Small intestine (tissue), 16 donors: ENCODE measurements at places on chromosomes 3 and 15.

GRCh38 chr15:54282228-54282836 is 304.1 kb downstream of the UNC13C start:
- no peak for DNase-seq

DNA sequence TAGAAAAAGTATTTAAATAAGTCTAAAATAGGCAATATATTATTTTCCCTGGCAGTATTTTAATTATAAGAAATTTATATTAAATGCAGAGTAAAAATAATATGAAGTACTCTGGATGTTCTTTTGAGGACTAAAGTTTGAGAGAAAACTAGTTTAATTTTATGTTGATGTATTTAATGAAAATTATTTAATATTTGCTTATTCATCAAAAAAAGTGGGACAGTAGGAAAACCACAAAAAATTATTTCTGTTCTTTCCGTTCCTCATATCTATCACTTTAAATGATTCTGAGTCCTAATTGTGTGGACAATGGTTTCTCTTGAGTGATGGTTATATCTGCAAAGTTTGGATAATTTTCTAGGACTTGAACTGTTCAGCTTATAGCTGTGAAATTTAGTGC is 147.2 kb upstream of the TNIK start:
- no peak for DNase-seq

DNA sequence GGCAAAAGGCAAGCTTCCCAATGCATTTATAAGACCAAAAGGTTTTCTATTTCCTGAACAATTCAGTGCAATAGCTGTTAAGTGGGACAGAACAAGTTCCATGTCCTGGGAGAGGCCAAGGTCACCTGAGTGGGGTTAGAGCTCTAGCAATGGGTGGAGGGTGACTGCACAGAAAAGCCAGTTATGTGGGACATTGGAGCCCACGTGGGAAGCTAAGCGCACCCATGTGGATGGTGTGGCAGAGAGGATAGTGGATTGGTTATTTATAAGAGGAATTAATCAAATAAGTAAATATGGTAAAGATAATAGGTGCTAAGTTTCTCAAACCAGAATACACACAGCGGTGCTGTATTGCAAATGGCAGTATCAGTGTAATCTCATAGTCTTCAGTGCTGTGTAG is 6.3 kb downstream of the NSMCE3 start:
- DNase-seq = no peak

- DNase-seq = no peak
These were observed 8.8 kb upstream of the SEMA7A start for GRCh38 chr15:74442604-74443003.

DNA sequence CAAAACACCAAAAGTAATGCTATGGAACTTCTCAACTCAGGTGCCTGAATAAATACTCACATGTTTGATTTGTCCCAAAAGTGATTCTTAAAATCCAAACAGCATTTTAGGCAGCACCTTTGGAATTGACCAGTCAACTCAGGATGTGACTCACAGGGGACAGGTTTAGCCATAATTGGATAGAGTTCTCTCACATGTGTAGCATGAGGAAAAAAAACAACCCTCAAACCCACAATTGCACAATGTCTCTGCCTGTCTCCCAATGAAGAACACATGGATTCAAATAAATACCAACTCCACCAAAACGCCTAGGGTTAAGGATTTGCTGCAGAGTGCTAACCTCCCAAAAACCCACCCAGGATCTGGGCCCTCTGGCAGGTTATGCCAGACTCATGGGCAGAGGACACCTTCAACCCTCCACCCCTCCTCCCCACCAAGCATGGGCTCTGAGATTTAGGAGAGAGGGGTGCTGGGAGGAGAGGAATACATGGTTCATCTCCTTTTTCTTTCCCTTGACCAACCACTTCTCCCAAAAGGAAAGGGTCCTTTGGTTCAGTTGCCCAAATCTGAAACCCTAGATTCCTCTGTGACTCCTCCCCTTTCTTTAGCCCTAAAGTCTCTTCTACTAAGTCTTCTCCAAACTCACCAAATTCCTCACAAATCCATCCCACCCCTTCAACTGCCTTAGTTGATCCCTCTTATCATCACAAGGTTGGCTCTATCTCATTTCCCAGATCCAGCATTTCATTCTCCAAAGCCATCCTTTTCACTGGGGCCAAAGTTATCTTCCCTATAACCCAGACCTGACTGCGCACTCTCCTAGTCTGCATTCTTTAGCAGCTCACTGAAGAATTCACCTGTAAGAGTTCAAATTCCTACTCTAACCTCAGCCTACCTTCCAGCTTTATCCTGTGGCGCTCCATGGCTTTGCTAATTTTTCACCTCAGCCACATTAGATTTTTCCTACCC is 7.7 kb downstream of the RYK start:
- DNase-seq = no peak

DNA sequence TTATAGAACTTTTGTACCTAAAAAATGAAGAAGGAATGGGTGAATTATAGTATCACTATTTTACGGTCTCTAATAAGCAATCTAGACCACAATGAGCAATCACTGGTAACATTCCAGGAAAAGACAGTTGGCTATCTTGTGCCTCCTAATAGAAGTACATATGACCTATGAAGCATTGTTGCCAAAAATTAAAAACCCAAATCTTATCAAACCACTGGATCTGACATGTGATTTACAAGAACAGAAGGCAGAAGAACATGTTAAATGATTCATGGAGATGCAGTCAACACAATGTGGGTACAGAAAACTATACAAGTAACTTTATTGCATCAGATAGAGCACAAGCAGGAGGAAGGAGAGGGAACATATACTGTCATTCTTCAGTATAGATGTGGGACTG is 14.5 kb upstream of the HYKK start:
- no peak for DNase-seq

DNA sequence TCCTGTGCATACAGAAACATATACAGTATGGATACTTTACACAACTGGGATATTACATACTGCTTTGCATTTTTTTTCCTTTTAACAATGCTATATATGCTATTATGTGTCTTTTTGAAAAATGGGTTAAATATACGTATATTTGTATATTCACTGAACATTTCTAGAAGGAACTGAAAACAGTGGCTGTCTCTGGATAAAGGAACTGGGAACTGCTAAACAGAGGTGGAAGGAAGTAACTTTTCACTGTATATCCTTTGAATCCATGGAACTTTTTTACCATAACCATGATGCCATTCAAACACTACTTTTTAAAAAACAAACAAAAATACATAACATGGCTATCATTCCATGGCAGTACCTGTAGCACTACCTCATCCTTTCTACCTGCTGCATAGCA is 1.8 kb downstream of the MTFMT start:
- no peak for DNase-seq

DNA sequence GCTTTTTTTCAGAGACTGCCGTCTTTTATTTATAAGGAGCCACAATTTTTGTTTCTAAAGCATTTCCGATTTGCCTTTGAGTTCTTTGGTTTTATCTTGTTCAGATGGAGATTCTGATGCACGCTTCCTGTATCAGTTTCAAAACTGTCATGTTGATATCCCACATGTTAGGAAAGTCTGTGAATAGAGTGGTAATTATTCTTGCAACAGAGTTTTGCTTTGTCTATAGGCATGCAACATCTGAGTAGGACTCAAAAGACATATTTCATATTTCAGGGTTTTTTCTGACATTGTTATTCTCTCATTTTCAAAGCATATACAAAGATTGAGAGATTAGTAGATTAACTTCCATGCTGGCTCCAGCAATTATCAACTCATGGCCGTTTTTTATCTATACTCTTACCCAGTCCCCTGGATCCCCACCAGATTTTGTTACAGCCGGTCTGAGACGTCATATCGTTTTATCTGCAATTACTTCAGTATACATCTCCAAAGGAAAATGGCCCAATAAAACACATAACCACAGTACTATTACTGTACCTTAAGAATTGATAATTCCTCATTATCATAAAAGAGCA is 22.4 kb downstream of the PAQR5 start:
- DNase-seq = peak; percentile 24

DNA sequence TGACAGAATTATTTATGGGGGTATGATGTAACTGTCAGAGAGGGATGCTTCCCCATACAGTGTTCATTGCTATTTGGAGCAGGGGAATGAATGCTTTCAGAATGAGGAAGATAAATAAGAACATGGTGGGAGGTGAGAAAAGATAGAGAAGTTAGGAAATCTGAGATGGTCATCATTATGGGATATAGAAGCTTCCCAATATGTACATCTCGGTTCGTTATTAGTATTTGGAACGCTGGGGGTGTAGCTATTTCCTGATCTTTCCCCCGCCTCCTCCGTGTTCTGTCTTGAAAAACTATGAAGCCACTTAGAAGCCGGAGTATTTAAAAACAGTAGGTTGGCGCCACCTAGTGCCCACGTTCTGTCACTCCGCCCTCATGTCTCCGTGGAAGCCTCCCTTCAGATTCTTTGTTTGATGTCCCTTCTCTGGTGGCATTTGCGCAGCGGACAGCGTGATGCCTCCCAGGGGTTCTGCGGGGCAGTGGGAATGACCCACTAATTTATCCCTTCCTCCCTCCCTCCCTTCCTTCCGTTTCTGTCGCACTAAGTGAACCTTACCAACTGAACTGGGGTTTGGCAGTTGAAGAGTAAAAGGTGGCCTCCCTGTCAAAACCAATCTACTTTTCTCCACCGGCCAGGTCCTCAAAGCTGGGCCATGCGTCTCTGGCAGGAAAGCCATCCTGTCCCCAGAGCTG is 184.5 kb downstream of the FEZF2 start:
- DNase-seq = peak; percentile 83

DNA sequence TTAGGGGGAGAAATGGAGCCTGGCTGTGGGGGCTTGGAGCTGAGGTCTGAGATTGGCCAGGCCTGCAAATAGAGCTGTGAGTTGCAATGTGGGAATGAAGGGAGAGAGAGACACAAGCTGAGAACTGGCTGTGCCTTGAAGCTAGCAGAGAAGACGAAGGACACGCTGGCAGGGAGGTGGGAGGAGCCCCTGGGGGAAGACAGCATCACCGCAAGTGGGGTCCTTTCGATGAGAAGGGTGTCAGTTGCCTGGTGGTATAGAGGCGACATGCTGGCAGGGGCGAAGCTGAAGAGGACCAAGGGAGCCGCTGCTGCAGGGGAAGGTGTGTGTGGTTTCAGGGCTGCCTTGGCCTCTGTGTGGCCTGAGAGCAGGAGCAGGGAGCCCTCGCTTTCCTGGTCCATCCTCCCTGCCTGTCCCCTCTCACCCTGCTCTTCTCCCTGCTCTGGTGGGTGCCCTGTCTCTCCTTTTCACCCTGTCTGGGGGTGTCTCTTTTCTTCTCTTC is 5.5 kb downstream of the RHCG start:
- DNase-seq = no peak
